ENCODE measurements at places on chromosomes 5 and 9. TPM values are rescaled to one million over a fixed set of nuclear protein-coding genes. Genes with fewer than 3 reads are reported as not detected.

Gene KCNIP1
- 13.9 TPM for polyA plus RNA-seq

Gene LHX6
- 3.3 TPM for polyA plus RNA-seq

Gene CSF1R
- polyA plus RNA-seq: 13.6 TPM

Gene MEIKIN
- not detected for polyA plus RNA-seq

Gene NOXA1
- polyA plus RNA-seq: 4.9 TPM

Gene TMEFF1
- 5.4 TPM for polyA plus RNA-seq

Gene CAVIN4
- 3.0 TPM for polyA plus RNA-seq

Gene ZFP2
- 8.5 TPM for polyA plus RNA-seq

Gene GGTA1
- 6.7 TPM for polyA plus RNA-seq

Gene MROH2B
- polyA plus RNA-seq: 0.14 TPM

Gene FOXI1
- 7.8 TPM for polyA plus RNA-seq

DNA sequence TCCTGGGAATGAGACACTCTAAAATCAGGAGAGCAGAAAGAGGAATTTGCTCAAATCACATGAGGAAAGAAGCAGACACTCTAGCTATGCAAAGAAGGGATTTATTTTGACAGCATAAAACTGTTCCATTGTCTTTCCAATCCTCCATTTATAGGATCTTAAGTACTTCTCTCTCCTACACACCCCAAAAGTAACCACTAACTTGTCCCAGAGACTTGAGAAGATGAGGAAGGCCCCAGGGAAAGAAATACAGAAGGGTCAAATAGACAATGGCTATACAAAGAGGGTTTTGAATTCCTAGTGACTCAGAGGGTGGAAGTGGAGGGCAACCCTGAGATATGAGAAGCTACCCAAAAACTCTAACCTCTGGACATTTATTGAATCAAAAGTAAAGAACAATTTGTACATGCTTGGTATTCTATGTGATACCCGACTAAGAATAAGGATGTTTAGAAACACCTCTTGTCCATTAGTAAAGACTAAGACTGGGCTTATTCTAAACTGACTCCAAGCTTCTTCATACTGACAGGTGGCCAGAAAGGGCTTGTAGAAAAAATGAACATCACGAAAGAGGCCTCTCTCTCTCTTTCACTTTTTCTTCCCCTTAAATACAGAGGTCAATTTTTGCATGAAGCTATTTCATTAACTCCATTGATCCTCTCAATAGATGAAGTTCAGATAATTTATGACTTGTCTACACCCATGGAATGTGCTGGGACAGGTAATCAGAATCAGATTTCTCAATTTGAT, 20.6 kb downstream of the DMAC1 start:
- no peak for DNase-seq

DNA sequence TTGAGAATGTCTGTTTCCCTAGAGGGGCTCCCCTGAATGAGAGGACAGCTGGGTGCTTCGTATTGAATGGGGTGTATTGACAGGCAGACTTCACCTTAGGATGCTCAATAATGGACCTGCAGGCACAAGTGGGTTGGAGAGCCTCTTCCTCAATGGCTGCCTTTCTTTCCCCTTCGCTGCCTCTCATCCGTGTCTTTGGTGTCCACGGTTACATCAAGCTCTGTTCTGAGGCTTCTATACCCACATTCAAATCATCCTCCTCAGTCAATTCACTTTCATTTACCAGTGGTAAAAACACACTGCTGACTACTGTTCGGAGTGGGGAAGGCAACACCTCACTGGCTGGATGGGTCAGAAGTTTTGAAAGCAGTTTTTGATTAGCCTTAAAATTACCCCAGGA, 20.6 kb downstream of the LIX1 start:
- no peak for DNase-seq

GRCh38 chr5:127337876-127338275, 47.3 kb downstream of the MEGF10 start:
- DNase-seq: no peak

DNA sequence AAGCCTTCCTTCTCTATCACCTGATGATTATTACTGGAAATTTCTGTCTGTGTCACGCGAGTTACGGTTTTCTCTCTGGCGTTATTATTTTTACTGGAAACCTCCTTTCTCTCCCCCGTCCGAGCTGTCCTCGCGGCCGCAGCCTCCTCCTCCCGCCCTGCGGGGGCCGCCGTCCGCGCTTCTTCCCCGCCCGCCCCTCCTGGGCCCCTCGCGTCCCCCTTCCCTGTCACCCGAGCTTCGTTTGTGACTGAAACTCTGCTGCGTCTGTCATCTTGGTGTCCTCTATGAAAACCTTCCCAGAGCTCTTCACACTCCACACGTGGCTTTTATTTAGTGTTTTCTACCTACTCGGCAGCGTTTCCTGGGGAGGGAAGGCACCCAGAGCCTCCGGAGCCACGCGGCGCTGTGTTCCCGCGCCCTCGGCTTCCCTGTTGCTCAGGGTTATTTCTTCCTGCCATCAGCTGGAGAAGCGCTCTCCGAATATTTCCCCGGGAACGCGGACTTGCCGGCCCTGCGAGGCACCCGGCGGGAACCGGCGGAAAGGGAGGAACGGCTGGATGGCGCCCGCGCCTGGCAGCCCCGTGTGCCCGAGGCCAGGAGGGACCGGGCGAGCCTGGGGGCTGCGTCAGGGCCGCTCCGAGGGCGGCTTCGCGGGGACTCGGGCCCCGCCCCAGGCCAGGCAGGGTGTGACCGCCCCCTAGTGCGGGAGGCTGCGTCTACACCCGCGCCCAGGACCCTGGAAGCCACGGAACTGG, 33.9 kb downstream of the TRIP13 start:
- DNase-seq: peak; percentile 41

- DNase-seq: no peak
Measured at GRCh38 chr9:5622016-5622415, 6.9 kb upstream of the RIC1 start.

GRCh38 chr9:134306636-134307600, 19.3 kb upstream of the RXRA start:
- DNase-seq: no peak

- no peak for DNase-seq
Measured at GRCh38 chr5:6446042-6446441, 2.6 kb upstream of the UBE2QL1 start.

- no peak for DNase-seq
Measured at GRCh38 chr5:67050635-67051034, 146.0 kb downstream of the CD180 start.

- no peak for DNase-seq
Measured at GRCh38 chr9:106487266-106487665, 375.7 kb upstream of the ZNF462 start.

DNA sequence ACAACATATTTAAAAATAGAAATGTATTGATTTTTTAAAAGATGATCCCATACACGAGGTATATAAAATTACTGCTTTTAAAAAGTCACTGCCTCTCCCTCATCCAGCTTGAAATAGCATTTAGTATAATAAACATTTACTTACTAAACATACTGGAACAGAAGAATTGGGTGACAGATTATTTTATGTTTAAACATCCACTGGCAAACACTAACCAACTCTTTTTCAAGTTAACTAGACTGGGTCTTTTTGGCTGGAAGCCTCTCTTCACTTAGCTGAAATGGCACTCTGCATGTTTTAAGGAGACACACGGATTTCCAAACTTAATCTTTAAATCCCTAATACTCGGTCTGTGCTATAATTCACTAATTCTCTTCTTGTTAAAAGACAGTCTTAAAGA, 19.0 kb downstream of the CTXN3 start:
- DNase-seq: no peak

- DNase-seq: no peak
Measured at GRCh38 chr5:7540736-7541485, 145.0 kb downstream of the ADCY2 start.

DNA sequence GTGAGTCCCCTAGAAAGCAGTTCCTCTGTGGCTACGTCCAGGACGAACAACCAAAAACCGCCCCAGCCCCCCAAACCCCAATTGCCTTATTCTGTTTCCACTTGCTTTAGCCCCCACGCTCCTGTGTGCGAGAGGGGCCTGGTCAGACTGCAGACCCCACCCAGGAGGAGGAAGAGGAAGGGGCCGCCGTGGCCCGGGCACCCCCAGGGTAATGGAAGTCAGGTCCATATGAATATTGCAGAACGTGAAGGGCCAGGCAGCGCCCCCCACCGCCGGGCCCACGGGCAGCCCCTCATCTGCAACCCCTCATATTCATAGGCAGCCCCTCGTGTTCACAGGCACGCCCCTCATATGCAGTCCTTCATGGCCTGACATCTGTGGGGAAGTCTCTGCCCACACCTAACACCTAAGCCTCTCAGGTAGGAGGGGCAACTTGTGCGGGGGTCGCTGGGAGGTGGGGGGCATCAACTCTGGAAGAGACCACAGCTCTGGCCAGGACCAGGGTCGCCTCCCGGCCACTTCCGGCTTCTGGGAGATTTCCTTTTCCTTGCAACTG, 37.7 kb upstream of the PLEKHG4B start:
- DNase-seq: no peak

DNA sequence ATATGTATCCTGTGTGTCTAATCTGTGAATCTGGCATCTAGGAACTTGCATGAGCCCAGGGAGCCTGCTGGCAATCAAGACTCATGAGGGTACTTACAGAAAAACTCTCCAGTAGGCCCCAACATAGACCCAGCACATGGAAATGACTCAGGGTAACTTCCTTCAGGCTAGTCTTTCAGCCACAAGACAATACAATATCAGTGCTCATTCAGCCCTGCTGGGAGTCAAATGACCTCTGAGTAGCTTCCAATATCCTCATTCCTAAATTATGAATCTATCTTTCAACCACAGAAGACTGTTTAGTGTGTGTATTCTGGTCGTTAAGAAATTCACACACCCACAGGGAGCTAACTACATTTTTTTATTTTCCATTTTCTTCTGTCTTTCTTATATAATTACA, 1273.0 kb downstream of the EFNA5 start:
- no peak for DNase-seq

GRCh38 chr9:31325778-31326177, 1058.7 kb upstream of the ACO1 start:
- DNase-seq: no peak

- no peak for DNase-seq
Measured at GRCh38 chr9:126777733-126778132, 27.1 kb upstream of the ZBTB43 start.

GRCh38 chr9:133968966-133969617, 23.0 kb downstream of the VAV2 start:
- DNase-seq: no peak

DNA sequence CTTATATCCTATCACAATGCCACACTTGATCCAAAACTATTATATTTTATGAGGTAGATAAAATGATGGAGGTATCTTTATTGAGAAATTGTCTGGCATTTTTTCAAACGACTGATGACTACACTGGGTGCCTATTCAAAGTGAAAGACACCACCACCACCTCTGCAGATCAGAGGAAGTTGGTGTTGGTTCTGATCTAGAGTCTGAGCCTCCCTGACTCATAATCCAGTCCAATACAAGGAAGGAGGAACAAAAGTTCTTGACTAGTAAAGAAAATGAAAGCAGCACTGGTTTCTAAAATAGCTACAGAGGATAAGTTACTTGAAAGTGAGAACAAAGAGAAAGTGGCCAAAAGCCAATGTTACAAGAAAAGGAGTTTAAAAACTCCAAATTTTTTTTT, 139.9 kb downstream of the RFX3 start:
- DNase-seq: no peak

- no peak for DNase-seq
Measured at GRCh38 chr9:113879911-113880310, 3.8 kb downstream of the ZNF618 start.

- no peak for DNase-seq
Measured at GRCh38 chr5:119016125-119016774, 27.9 kb upstream of the DTWD2 start.

- no peak for DNase-seq
Measured at GRCh38 chr5:135236908-135237747, 161.9 kb downstream of the MACROH2A1 start.

- no peak for DNase-seq
Measured at GRCh38 chr9:6502399-6502798, 89.4 kb downstream of the UHRF2 start.

- DNase-seq: no peak
Measured at GRCh38 chr5:125541085-125541484, 794.6 kb upstream of the ZNF608 start.

DNA sequence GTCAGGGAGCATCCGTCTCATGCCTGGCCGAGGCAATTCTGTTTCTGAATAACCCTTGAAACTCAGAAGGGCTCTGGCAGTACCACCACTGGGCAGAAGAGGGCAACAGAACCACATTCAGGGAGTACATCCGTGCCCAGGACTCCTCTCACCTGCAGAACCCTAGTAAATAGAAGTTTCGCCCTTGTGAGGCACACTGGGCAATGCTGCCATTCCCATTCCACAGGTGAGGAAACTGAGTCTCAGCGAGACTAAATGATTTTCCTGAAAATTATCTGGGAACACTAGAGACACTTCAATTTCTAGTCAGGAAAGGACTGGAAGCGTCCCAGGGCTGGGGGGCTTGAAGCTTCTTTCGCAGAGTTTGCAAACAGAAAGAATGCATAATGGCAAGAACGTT, 74.7 kb downstream of the FGF1 start:
- no peak for DNase-seq

DNA sequence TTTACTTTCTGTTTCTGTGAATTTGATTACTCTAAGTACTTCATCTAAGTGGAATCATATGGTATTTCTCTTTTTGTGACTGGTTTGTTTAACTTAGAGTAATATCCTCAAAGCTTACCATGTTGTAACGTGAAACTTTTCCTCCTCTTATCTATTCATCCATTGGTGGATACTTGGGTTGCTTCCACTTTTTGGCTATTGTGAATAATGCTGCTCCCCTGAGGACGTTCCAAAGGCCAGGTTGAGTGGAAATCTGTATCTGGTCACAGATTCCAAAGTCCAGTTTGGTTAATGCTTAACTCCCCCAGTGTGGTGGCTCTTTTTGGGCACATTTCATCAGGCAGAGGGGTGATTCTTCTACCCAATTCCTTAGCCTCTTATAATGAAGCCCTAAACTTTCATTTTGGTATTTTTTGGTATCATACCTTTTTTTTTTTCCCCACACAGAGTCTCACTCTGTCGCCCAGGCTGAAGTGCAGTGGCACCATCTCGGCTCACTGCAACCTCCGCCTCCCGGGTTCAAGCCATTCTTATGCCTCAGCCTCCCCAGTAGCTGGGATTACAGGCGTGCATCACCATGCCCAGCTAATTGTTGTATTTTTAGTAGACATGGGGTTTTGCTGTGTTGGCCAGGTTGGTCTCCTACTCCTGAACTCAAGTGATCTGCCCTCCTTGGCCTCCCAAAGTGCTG, 65.4 kb downstream of the CMYA5 start:
- no peak for DNase-seq

GRCh38 chr5:72692231-72692637, 124.2 kb upstream of the TNPO1 start:
- no peak for DNase-seq

DNA sequence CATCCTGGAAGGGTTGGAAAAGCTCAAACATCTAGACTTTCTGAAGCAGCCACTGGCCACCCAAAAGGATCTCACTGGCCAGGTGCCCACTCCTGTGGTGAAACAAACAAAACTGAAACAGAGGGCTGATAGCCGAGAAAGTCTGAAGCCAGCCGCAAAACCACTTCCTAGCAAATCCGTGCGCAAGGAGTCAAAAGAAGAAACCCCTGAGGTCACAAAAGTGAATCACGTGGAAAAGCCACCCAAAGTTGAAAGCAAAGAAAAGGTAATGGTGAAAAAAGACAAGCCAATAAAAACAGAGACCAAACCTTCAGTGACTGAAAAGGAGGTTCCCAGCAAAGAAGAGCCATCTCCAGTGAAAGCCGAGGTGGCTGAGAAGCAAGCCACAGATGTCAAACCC, 87.6 kb downstream of the MAP1B start:
- no peak for DNase-seq
